Osteoblast (primary cell): ENCODE measurements at places on chromosomes 7 and 10. TPM values are rescaled to one million over a fixed set of nuclear protein-coding genes. Genes with fewer than 3 reads are reported as not detected.

The RHEB gene
- total RNA-seq = 63.4 and 77.8 TPM in 2 replicates

The PPP1R17 gene
- not detected in 2 replicates for total RNA-seq

The OR9A2 gene
- not detected in 2 replicates for total RNA-seq

The PVRIG gene
- not detected in 2 replicates for total RNA-seq

The LARP4B gene
- total RNA-seq = 44.5 and 46.0 TPM in 2 replicates

The PPP1R9A gene
- total RNA-seq = under 0.01 TPM in 2 replicates
